ENCODE measurements at places on chromosomes 16 and 17. TPM values are rescaled to one million over a fixed set of nuclear protein-coding genes. Genes with fewer than 3 reads are reported as not detected.

DNA sequence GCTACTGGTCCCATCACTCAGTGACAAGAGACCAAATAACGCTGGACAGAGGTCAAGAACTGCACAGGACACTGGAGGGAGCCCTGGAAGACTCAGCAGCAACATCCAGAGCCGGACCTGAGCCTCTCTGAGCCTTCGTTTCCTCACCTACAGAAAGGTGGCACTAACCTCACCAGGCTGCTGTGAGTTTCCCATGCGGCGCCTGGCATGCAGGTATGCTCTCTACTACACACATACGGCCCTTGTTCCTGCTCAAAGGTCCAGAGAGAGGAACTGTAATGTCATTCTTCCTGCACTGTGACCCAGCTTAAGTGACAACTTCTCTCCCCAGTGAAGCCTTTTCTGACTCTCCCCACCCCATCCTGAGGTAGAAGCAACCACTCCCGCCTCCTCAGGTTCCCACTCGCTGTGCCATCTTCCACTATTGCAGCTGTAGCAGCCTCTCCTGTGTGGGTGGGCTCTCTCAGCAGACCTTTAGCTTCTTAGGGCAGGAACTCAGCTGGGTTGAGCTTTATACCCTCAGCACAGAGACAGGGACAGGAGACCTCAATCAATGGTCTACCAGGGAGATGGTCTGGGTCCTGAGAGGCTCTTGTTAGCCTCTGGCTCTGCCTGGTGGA, 43.9 kb upstream of the SREBF1 start:
- no peak for DNase-seq

DNA sequence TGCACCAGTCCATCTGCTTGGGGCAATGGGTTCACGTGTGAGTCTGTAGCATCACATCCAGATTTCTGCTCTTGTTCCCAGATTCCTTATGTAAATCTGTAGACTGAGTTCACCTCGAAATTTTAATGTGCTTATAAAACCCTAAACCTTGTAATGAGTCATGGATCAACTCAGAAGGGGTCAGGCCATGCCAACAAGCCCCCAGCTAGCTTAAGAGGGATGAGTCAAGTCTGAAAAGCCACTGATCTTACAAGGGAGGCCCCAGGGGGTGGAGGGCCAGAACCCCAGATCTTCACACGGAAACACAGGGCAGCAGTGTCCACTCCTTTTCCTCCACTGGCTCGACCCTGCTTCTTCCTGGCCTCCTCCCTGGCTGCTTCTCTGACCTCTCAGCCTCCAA, 399.1 kb upstream of the CDH5 start:
- no peak for DNase-seq

NGFR gene
- 4.5 TPM for total RNA-seq

GRCh38 chr17:48378708-48379392, 51.2 kb downstream of the SKAP1 start:
- no peak for DNase-seq

- DNase-seq: peak; percentile 62
Measured at GRCh38 chr17:62627219-62627903, at the start of gene MRC2. Gene MRC2 (plus strand): TSS chr17:62627670. CDS start chr17:62627803, 133 bp downstream.

Data from endothelial cell (in vitro differentiated cells).